ENCODE measurements at places on chromosomes 12 and 14. TPM values are rescaled to one million over a fixed set of nuclear protein-coding genes. Genes with fewer than 3 reads are reported as not detected.

GRCh38 chr14:95533391-95533821, 1.4 kb upstream of the GLRX5 start:
- DNase-seq: peak; percentile 15

- no peak for DNase-seq
Measured at GRCh38 chr12:30977537-30978349, 51.2 kb downstream of the TSPAN11 start.

DNA sequence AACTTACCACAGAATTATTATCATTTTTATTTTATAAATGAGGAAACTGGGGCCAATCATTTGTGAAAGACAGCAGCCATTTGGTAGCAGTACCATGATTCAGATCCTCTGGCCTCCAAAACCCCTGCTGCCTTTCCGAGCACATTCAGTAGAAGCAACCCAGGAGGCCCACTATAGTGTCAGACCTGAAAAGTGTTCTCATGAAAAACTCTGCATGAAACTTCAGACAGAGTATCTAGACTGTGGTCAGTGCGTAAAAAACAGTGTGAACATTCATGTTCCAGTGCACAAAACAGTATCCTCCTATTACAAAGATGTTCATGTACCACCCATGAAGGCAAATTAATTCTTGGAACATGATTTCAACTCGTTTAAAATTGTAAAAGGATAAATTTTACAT, 112.0 kb downstream of the EPS8 start:
- DNase-seq: no peak

DNA sequence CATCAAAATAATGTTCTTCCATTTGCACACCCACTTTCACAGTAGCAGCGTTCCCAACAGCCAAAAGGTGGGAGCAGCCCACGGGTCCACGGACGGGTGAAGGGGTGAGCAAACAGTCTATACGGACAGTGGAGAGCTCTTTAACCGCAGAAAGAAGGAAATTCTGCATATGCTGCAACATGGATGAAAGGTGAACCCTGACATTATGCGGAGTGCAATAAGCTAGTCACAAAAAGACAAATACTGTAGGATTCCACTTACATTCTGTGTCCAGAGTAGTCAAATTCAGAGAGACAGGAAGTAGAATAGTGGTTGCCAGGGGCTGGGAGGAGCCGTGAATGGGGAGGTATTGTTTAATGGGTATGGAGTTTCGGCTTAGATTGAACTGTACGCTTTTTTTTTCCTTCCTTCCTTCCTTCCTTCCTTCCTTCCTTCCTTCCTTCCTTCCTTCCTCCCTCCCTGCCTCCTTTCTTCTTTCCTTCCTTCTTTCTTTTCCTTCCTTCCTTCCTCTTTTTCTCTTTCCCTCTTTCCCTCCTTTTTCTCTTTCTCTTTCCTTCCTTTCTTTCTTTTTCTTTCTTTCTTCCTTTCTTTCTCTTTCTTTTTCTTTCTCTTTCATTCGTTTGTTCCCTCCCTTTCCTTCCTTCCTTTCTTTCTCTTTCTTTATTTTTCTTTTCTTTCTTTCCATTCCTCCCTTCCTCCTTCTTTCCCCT, 15.8 kb upstream of the ANKRD9 start:
- DNase-seq: no peak

DNA sequence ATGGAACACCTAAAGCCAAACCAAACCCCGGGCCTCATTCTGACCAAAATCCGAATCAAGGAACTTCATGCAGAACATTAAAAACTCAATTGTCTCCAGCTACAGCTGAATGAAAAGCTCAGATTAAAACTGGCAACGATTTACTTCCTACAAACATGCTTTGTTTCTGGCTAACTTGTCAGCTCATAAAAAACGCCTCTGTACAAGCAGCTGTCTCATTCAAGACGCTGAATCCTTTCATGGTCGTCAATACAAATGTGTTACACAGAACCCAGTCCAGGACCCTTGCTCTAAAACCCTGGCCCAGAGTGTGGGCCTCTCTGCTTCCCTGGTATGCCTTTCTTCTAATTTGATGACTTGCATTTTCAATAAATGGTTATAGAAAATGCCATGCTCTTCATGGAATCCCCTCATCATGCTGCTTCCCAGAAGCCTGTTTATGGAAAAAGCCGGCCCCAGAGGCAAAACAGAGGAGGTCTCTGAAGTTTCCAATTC, 183.1 kb downstream of the PHLDA1 start:
- no peak for DNase-seq

DNA sequence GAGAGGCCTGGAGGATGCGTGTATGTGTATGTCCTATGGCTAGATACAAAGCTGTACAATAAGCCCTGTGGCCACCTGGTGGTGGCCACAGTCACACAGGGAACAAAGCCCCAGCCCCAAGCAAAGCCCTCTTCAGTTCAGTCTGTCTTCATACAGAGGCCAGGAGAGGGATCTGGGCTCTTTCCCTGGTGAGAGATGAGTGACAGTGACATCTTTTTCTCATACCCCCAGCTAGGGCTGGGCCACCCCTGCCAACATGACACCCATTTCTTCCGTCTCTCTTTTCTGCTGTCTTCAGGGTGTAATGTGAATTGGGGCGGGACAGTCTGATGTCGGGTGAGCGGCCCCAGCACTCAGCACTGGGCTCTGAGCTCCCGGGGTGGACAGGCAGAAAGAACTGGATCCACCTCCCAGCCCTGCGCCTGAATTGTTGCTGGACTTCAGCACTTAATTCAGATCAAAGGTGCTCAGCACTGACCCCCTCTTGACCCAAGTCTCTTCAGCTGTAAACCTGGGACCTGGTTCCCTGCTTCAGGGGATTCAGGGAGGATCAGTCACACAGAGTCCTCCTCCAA, 59.8 kb downstream of the SERPINA3 start:
- no peak for DNase-seq

GRCh38 chr14:63508033-63508432, 35.1 kb downstream of the PPP2R5E start:
- DNase-seq: no peak

- no peak for DNase-seq
Measured at GRCh38 chr14:48398675-48399282, 723.4 kb upstream of the MDGA2 start.

The CCDC198 gene
- not detected for total RNA-seq

DNA sequence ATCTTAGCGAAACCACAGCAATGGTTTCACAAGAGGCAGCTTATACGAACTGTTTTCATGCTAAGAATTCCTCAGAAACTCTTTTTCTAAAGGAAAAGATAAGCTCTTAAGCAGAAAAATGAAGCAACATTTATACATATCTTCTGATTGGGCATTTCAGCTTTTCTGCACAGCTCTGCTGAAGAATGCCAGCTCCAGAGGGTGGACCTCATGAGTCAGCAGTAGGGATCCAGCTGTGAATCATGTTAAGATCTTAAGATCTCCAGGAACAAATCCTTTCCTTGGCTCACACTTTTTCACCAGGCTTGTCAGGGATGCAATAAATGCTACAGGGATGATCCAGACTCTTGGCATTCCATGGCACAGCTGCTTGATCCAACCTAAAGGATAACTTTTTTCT, 477.1 kb upstream of the CCDC196 start:
- DNase-seq: no peak

DNA sequence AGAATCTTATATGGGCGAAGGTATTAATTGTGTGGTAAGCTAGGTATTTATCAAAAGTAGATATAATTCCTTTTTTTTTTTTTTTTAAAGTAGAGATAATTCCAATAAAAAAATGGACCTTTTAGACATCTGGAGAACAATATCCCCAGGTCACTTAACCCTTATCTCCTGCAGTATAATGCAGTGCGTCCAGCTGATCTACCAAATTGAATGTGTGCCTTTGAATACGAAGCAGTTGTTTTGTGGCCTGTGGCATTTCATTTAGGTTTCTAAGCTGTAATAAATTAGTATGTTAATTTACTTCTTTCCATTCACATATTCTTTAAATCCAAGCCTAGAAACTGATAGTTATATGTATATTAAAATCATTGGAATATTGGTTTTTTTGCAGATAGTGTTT, 3.1 kb downstream of the FUT8 start:
- DNase-seq: no peak

- no peak for DNase-seq
Measured at GRCh38 chr14:61132336-61132735, 148.8 kb downstream of the TMEM30B start.

DNA sequence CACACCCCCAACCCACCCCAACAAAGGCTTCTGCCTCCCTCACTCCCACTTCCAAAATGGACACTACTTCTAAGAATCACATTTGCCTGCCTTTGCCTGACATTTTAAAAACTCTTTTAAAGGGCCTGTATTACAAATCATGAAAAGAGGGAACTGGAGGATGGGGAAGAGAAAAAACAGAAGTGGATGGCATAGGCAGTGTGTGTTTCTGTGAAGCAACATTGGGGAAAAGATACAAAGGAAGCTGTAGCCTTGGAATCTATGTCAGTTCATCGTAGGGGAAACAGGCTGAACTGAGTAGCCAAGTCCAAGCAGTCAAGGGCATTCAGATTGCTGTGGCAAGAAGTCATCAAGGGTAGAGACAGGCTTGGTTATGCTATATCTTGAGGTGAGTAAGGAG, 273.9 kb downstream of the BTG1 start:
- no peak for DNase-seq

The PLA2G1B gene
- total RNA-seq: not detected

DNA sequence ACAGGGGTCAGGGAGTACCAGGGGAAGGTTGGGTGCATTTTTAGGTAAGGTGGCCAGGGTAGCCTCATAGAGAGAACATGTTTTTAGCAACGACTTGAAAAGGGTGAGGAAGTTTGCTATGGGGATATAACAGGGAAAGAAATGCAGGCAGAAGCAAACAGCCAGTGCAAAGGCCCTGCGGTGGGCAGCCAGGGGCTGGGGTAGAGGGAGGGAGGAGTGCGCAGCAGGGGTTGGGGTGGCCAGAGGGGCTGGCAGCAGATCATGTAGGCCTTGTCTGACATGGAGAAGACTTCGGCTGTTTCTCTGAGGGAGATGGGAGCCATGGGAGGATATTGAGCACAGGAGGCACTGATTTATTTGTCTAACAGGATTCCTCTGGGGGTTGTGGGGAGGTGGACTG, 242.5 kb downstream of the RBM19 start:
- DNase-seq: no peak

- DNase-seq: no peak
Measured at GRCh38 chr12:100266585-100266834, 369 bp downstream of the DEPDC4 start.

- no peak for DNase-seq
Measured at GRCh38 chr12:2057041-2057794, 4.4 kb downstream of the CACNA1C start.

- no peak for DNase-seq
Measured at GRCh38 chr12:122489038-122489437, 11.7 kb downstream of the ZCCHC8 start.

GRCh38 chr14:39948235-39948634, 516.0 kb upstream of the FBXO33 start:
- DNase-seq: no peak

DNA sequence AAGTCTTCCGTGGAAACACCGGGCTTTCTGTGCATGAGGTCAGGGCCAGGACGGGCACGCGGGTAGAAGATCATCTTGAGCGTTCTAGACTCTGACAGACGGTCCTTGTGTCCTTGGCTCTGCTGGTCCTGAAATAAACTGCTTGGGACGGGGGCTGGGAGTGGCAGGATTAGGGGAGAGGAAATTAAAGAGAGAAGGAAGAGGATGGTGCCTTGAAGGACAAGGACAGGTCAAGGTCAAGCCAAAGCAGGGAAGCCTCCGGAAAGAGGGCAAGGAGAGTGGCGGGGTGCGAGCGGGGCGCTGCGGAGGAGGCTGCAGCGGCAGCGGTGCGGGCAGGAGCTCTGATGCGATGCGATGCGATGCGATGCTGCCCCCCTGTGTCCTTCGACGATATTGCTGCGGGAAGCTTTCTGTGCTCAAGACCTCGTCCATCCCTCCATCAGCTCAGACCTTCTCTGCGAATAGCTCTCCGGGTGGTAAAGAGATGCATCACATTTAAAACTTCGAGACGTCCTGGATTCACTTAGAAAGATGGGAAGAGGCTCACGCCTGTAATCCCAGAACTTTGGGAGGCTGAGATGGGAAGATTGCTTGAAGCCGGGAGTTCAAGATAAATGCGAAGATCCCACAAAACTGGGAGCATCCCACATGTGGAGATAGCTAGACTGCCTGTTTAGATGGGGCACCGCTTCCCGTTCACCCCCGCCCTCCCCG, 110.1 kb upstream of the TMEM132D start:
- DNase-seq: no peak

GRCh38 chr12:91361864-91362263, 179.2 kb upstream of the DCN start:
- DNase-seq: no peak

The ABHD12B gene
- total RNA-seq: not detected

The IL31 gene
- total RNA-seq: not detected

- DNase-seq: no peak
Measured at GRCh38 chr14:25406818-25407217, 356.9 kb upstream of the STXBP6 start.

The LUM gene
- total RNA-seq: 449 TPM

The FOXN4 gene
- total RNA-seq: not detected

DNA sequence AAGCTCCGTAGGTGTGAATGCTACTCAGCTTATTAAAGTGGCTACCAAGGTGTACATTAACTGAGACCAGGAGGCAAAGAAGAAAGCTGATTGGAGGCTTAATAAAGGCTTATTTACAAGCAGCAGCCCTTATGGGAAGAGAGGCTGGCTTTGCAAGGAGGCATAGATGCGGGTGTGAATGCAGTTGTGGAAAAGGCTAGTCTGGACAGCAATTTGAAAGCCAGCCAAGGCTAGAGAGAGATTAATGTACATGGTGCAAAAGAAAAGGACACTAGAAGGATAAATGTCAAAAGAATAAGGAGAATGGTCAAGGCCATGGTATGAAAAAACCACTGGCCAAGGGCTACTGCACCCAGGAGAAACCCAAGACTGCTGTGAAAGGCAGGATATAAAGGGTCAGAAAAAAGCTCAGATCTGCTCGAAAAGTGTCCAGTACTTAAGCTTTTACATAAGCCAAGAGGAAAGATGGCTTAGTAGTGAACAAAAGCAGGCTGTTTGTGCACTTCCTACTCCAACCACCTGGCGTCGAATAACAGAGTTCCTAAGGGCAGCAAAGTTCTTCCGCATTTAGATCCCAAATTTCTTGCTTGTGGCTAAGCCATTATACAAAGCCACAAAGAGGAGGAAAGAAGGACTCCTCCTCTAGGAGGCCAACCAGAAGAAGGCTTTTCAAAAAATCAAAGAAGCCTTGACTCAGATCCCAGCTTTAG, 24.0 kb downstream of the KLRK1 start:
- no peak for DNase-seq

- DNase-seq: no peak
Measured at GRCh38 chr12:106113446-106113823, 25.3 kb downstream of the NUAK1 start.

DNA sequence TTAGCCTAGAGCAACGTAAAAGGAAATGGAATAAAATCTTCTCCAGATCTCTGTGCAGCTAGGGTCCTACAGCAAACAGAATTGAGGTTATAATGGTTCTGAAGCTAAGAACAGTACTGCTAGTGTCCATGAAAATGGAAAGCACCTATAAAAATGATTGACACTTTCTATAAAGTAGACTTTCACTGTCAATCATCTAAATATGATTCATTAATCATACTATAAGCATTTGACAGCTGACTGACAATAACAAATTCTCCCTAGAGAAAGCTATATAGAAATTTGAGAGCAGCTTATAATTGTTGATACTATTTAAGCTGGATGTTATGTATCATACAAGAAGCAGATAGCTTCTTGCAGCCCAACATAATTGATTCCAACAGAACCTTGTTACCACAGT, 80.9 kb downstream of the PDZRN4 start:
- no peak for DNase-seq

The DHRS2 gene
- total RNA-seq: not detected

All from breast epithelium (tissue), 4 donors.